Temporal lobe (tissue), 4 donors: ENCODE measurements at places on chromosomes 1 and 21. TPM values are rescaled to one million over a fixed set of nuclear protein-coding genes. Genes with fewer than 3 reads are reported as not detected.

Gene TLR5
- 0.49 TPM for total RNA-seq

Gene CYP2J2
- 0.49 TPM for total RNA-seq

Gene C8A
- total RNA-seq = not detected

Gene CA6
- total RNA-seq = not detected

Gene RBM11
- 5.9 TPM for total RNA-seq

Gene NCAM2
- 35.9 TPM for total RNA-seq

Gene HUNK
- total RNA-seq = 13.5 TPM

Gene ESRRG
- total RNA-seq = 7.1 TPM

Gene CIART
- total RNA-seq = 1.7 TPM

Gene PTPN22
- 0.25 TPM for total RNA-seq

Gene UBASH3A
- total RNA-seq = not detected

Gene FNDC5
- total RNA-seq = 15.0 TPM
